ENCODE measurements at places on chromosomes 16 and 17. TPM values are rescaled to one million over a fixed set of nuclear protein-coding genes. Genes with fewer than 3 reads are reported as not detected.

Gene KRTAP2-3
- total RNA-seq = 0.15 TPM

Gene ZSCAN32
- total RNA-seq = 14.7 TPM

Gene CETP
- total RNA-seq = not detected

Gene CDR2L
- total RNA-seq = 20.4 TPM

Gene ACSM3
- total RNA-seq = 0.65 TPM

Gene SPATA22
- total RNA-seq = not detected

Gene LLGL2
- total RNA-seq = 14.7 TPM

Gene SDK2
- total RNA-seq = 24.7 TPM

Gene LAT
- total RNA-seq = not detected

Gene SLC12A3
- not detected for total RNA-seq

Gene ARL6IP1
- 145 TPM for total RNA-seq

Gene ABCC6
- not detected for total RNA-seq

Gene ABCA10
- total RNA-seq = not detected

Gene NAT9
- total RNA-seq = 19.5 TPM

Gene PHKG2
- total RNA-seq = 27.1 TPM

Gene PDIA2
- not detected for total RNA-seq

Gene CNTNAP4
- total RNA-seq = 0.78 TPM

Gene SLC13A2
- total RNA-seq = not detected

Gene CD7
- not detected for total RNA-seq

Gene ALOX12B
- 0.15 TPM for total RNA-seq

Gene MARVELD3
- total RNA-seq = 9.2 TPM

Gene FMNL1
- 1.1 TPM for total RNA-seq

Gene KRTAP2-2
- not detected for total RNA-seq

Gene CCL2
- total RNA-seq = not detected

Gene TNRC6C
- 0.87 TPM for total RNA-seq

Gene CCL7
- total RNA-seq = not detected

Gene CRYBA1
- total RNA-seq = not detected

Gene CCDC200
- total RNA-seq = not detected

Gene FKBP10
- total RNA-seq = 21.3 TPM

Gene KRTAP3-1
- total RNA-seq = not detected

Gene TRPV3
- 5.1 TPM for total RNA-seq

Gene SHBG
- total RNA-seq = not detected

Gene FBXO39
- total RNA-seq = 9.3 TPM

Gene CSF3
- 17.7 TPM for total RNA-seq

Gene SECTM1
- total RNA-seq = 6.3 TPM

Gene KRT38
- not detected for total RNA-seq

Gene ERAL1
- 43.0 TPM for total RNA-seq

Gene SSTR5
- not detected for total RNA-seq

Gene TP53TG3F
- total RNA-seq = not detected

Gene WFDC1
- total RNA-seq = not detected

Gene KRTAP4-4
- total RNA-seq = not detected

Gene CES3
- 0.99 TPM for total RNA-seq

All from hair follicular keratinocyte (primary cell).